Sigmoid colon (tissue), 7 donors: ENCODE measurements at places on chromosomes 3 and 15.

DNA sequence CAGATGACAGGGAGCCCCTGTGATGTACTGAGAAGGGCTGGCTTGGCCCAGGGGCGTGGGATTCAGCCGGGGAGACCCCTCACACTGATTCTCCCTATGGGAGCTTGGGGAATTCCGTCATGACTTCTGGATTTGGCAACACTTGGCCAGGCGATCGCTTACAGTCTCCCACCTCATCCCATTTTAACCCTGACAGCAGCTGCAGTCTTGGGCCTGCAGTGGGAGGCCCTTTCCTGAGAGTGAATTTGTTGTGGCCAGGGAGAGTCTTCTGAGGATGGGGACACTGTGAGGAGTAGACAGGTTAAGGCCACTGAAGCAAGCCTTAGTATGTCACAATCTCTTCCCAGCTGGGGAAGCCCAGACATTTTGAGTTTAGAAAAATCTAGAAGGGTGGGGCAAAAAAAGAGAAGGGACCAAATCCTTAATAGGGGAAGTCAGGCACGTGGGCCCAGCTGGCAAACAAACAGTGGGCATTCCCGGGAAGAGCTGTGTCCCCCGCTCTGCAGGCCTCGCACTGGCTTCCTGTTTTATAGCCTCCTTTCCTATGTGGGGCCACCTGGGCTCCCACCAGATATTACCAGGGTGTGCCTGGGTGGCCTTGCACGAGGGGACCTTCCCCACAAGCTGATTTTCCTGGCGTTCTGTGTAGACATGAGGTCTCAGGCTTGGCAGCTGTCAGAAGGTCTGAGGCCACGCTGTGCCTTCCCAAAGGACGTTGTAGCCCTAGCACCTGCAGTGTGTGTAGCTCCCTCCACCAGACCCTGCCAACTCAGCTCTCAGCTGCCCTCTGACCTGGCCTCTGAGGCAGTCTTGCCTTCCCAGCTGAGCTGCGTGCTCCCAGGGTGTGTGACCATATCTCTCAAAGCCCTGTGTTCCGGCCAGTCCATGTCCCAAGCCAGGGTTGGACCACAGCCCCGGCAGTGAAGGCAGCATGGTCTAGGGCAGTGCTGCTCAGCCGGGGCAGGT, 64.5 kb downstream of the FEM1B start:
- DNase-seq: no peak

DNA sequence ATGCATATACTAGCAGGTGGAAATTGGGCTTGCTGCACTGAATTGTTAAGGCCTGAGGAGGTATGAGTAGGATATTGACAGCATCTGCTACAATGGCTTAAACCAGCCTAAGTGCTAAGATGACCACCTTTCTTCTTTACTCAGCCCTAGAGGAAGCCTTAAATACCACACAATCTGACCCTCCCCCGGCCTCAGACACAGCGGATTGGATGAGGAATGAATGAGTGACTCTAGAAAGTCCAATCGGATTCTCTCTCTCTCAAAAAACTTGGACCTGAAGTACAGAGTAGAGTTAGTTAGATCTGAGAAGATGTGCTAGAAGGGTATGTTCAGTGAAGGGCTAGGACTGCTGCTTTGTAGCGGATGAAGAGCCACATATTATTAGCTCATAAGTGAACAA, 39.9 kb upstream of the C3orf49 start:
- DNase-seq: no peak

- no peak for DNase-seq
Observed at GRCh38 chr3:172244011-172244410, 204.2 kb downstream of the GHSR start.

DNA sequence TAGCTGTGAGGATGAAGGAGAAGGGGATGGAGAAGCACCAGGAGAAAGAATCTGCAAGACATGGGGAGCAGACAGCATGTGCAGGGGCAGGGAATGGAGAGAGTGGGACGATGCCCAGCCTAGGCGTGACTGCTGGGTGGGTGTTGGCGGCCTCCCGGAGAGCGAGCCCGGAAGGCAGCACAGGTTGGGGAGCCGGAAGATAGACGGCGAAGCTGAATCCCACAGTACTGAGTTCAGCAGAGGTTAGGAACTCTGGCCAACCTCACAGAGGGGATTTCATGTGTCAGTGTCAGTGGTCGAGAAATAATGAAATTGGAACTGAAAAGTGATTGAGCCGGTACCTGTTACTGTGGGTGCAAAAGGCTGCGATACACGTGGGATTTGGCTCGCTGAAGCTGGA, 55.2 kb downstream of the PXYLP1 start:
- DNase-seq: no peak

DNA sequence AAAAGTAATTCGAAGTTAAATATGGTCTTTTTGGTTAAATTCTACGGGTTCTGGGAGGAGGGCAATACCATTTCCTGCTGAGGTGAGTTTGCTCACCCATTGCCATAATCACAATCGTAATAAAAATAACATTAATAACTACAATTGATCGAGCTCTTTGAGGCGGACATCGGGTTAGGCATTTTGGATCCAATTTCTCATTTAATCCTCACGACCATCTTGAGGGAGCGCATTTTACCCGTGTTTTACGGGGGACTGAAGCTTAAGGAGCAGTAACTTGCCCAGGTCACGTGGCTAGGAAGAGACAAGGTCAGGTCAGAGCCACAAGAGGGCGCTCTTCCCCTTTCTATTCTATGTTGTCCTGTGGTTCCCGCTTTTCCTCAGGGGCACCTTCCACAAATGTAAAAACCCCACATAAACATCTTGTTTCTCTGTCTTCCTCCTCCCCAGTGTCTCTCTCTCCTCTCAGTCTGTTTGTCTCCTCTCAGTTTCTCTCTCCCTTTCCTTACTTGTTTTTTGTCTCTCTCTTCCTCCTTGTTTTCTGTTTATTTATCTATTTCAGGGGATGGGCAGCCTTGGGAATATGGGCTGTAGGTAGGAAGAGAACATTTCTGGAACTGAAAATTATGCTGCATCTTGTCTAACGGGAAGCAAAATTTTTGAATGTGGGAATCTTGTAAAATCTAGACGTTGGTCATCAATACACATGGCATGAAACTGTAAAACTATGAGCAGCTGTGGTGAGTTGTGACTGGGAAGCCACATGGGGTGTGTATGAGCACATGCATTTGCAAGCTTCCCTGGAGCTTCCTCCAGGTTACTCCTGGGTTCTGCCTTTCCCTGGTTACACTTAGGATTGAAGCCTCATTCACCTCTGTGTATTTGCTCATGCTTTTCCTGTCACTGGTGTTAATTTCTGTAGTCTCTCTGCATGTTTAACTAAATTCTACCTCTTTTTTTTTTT, 71.0 kb downstream of the SQOR start:
- DNase-seq: peak; percentile 91

- no peak for DNase-seq
Observed at GRCh38 chr3:31572236-31573004, 39.7 kb downstream of the STT3B start.
